ENCODE measurements at places on chromosomes 5 and 9.

GRCh38 chr5:29197631-29198454, 1995.6 kb upstream of the CDH6 start:
- no peak for DNase-seq

DNA sequence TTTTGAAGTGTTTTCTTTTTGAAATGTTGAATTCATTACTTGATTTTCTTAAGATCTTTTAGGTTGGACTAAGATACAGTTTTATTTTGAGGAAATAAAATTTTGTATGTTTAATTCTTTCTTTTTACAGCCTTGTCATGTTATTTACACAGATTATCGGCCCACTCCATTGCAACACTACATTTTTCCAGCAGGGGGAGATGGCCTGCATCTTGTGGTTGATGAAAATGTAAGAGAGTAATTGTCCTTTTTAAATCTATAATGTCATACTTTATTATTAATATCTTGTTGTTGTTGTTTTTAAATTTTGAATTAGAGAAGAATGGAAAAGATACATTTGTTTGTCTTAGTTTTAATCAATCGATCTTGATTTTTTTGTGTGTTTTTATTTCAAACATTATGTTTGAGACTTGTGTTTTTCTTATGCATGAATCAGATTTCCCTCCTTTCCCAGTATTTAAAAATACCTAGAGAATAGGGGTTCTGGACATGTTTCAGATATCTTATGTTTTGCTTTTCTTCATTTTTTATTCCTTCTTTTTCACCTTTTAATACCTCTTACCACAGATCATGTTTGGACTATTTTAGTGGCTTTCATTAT, 36.7 kb downstream of the MTREX start:
- peak; percentile 69 for DNase-seq

DNA sequence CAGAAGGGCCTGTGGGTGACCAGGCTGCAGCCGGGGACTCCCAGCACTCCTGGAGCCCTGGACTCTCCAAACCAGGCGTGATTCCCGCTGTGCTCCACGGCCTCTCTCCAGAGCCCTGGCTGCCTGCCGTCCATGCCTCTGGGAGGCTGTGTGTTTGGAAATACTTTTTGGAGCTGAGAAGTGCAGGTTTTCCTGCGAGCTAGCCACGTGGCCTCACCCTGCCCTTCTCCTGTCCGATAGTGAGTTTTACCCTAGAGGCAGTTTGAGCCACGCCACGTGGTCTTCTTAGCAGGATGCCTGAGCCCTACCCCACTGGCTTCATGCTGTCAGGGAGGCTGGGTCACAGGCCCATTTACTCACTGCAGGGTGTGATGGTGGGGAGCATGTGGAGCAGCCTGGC, 71.3 kb downstream of the COL5A1 start:
- no peak for DNase-seq

DNA sequence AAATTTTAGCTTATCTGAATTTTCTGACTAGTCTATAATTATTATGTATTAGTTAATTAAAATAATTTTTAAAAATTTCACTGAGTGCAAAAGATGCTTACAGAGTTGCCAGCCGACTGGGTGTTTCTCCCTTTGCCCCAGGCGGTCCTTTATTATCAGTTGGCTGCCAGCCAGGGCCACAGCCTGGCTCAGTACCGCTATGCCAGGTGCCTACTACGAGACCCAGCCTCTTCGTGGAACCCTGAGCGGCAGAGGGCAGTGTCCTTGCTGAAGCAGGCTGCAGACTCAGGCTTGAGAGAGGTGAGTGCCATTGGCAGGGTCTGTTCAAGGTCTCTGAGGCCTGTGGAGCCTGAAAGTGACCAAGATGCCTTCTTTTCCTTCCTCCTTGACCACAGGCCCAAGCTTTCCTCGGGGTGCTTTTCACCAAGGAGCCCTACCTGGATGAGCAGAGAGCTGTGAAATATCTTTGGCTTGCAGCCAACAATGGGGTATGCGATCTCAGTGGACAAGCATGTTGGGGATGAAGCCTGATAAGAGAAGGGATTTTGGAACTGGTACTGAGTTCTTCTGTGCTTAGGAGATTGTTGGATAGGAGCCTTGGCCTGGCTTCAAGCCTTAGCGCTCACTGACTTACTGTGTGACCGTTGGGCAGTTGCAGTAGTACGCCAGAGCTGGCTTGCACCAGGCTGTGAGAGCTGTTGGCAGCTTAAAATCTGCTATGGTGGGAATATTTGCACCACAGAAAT, 10.6 kb downstream of the DELE1 start:
- DNase-seq, result no peak

DNA sequence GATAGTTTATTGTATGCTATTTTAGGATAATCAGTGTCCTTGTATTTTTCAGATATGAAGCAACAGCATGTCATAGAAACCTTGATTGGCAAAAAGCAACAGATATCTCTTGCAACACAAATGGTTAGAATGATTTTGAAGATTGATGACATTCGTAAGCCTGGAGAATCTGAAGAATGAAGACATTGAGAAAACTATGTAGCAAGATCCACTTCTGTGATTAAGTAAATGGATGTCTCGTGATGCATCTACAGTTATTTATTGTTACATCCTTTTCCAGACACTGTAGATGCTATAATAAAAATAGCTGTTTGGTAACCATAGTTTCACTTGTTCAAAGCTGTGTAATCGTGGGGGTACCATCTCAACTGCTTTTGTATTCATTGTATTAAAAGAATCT, 14.5 kb downstream of the CCT5 start:
- DNase-seq, result no peak

GRCh38 chr9:114098021-114098935, 814 bp downstream of the KIF12 start:
- no peak for DNase-seq

- DNase-seq, result no peak
Measured at GRCh38 chr5:74581988-74582365, 58.6 kb downstream of the ENC1 start.

DNA sequence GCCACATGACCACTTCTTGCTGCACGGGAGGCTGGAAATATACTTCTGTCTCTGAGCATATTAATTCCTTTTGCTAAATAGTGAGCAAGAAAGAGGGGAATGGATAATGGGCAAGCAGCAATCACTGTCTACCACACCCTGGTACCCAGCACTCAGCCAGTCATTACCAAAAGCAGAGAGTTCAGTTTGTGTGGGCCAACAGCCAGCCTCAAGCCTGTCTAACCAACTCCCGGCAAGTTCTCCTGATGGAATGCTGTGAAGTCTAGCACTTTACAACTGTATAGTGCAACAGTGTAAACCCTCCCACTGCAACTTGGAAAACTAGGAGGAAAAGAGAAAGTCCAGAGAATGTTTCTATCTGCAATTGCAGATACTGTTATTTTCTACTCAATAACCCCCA, 47.8 kb downstream of the PLK2 start:
- DNase-seq, result no peak

DNA sequence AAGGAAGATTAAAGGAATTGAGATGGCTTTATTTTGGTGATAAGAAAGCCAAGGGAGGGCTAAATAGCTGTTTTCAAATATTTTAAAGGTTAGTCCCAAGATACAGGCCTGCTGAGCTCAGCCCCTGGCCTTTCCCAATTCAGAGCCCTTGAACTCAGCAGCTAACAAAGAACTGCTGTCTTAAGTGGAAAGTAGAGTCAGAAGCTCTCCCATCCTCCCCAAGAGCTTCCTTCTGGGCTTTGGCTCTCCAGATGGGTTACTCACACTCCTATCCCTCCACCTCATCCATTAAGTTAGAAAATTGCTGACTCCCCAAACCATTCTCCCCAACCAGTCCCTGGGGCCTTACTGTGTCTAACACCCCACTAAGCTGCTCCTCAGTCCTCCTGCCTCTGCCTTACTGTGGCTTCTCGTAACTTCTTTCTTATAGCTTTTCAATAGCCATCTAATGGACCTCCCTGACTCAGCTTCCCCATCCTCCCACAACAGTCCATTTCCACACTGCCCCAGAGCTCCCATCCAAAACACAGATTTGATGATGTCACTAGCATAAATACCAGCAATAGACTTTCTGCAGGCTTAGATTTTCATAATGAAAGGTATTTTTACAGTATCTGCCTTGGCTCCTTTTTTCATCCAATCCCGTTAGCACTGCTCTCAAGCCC, 239.1 kb downstream of the ENC1 start:
- no peak for DNase-seq

- DNase-seq, result no peak
Measured at GRCh38 chr9:96135076-96135752, 166.8 kb downstream of the HSD17B3 start.

- no peak for DNase-seq
Measured at GRCh38 chr5:26763215-26763614, 275.2 kb downstream of the CDH9 start.

DNA sequence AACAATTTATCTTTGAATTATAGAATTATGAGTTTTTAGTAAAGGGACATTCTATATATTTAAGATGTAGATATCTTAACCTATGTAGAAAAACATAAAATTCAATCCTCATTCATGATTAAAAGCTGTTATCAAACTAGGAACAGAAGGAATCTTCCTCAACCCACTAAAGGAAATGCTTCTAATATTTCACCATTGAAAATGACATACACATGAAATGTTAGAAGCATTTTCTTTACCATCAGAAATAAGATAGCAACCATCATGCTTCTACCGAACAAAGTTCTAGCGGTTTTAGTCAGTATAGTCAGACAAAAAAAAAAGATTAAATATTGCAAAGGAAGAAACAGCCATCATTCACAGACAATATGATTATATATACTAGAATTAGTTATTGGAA, 32.2 kb downstream of the SHOC1 start:
- no peak for DNase-seq

DNA sequence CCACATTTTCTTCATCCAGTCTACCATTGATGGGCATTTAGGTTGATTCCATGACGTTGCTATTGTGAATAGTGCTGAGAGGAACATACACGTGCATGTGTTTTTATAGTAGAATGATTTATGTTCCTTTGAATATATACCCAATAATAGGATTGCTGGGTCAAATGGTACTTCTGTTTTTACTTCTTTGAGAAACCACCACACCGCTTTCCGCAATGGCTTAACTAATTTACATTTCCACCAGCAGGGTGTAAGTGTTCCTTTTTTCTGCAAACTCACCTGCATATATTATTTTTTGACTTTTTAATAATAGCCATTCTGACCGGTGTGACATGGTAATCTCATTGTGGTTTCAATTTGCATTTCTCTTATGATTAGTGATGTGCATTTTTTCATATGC, 82.2 kb upstream of the RFX3 start:
- DNase-seq, result no peak

DNA sequence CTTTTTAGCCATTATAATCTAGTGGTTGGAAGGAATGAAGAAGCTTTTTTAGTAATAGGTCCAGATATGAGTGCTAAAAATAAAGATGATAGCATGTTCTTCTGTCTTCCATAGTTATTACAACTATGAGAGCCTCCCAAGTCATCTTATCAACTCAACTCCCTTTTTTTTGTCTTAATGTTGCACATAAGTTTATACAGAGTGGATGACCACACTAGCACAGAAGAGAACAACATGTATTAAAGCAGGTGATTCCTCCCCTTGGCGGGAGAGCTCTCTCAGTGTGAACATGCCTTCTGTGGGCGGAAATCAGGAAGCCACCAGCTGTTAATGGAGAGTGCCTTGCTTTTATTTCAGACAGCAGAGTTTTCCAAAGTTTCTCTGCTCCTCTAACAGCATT, 40.1 kb upstream of the STX17 start:
- no peak for DNase-seq

DNA sequence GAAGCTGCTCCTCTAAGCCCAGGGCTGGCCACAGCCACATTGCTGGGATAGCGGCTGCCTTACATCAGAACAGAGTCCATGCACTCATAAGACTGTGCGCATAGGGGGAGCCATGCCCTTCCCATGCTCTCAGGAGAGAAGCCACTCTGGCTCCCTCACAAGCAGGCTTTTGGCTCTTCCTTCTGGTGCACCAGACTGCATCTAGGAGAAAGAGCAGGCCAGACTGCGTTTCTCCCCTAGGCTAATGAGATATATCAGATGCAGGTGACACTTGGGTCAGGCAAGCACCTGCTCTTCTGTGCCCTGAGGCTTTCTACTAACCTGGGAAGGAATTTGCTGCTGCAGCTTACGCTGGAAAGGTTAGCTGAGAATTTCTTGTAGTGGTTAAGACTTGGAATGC, 43.2 kb upstream of the BRINP1 start:
- no peak for DNase-seq

GRCh38 chr5:158609333-158610050, 490.2 kb downstream of the EBF1 start:
- no peak for DNase-seq

GRCh38 chr9:137320555-137321384, 18.7 kb upstream of the NRARP start:
- DNase-seq, result no peak

- no peak for DNase-seq
Measured at GRCh38 chr5:61790678-61791077, 458.6 kb downstream of the ZSWIM6 start.

GRCh38 chr5:122465031-122465577, 153.1 kb downstream of the SNCAIP start:
- DNase-seq, result no peak

DNA sequence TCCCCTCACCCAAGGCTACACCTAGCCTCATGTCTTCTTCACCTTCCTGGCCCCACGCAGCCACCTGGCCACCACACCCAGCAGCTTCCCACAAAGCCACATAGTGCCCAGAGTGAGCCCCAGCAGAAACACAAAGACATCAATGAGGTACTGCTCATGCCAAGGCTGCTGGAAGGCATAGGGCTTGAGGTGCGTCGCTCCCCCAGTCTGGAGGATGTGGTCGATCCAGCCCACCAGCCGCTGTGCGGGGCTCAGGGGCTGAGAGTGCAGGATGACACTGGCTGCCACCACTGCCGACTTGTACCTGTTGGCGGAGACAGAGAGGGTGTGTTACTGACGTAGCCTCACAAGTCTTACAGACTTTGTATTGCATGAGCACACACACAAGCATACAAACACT, 15.8 kb upstream of the CAPSL start:
- no peak for DNase-seq

DNA sequence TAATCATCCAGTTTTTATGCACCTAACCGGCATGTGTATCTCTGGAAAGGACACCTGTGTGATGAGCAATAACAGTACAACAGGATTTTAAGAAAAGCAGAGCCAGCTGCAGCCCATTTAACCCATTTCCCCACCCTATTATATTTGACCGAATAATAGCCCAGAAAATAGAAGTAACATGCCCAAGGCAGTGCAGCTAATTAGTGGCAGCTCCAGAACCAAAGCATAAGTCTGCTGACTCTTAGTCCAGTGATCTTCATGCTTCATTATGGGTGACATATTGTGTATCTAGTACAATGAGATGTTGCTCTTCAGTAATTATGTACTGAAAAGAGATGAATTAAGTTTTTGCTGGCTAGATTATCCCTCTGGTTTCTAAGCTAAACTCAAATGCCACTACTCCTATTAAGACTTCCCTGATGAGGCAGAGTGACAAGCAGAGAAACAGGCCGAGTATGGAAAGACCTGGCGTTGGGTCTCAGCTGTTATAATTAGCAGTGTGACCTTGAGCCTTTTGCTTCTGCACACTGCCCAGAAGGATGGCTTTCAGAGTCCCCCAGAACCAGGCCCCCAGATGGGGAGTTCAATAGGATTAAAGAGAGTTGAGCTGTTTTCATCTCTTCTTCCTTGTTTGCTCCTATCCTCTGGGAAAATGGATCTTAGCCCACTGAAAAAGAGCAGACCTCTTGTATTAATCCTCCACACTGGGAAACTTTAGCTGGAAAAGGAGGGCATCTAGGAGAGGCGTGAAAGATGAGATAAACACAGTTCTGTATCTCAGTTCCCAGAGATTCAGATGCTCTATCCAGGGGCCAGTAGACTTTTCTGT, 10.8 kb upstream of the C1QTNF3 start:
- DNase-seq, result no peak
